ENCODE measurements at places on chromosomes 1 and 21. TPM values are rescaled to one million over a fixed set of nuclear protein-coding genes. Genes with fewer than 3 reads are reported as not detected.

Gene YBEY
- total RNA-seq = 13.2 TPM

DNA sequence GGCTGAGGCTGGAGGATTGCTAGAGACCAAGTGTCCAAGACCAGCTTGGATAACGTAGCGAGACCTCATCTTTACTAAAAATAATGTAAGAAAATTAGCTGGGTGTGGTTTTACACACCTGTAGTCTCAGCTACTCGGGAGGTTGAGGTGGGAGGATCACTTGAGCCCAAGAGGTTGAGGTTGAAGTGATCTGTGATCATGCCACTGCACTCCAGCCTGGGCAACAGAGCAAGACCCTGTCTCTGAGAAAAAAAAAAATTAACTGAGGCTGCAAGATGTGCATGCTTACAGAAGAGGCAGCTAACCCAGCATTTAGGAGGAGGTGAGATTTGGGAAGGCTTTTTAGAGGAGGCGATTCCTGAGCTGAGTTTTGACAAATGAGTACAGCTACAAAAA, 9.5 kb downstream of the AK4 start:
- H3K4me3 ChIP-seq = no peak overlapping the region
- no peaks in the 10 kb centered on the region for H3K27me3 ChIP-seq
- H3K27ac ChIP-seq = no peak overlapping the region
- DNase-seq = no peak
- no peaks in the 10 kb centered on the region for H3K36me3 ChIP-seq

DNA sequence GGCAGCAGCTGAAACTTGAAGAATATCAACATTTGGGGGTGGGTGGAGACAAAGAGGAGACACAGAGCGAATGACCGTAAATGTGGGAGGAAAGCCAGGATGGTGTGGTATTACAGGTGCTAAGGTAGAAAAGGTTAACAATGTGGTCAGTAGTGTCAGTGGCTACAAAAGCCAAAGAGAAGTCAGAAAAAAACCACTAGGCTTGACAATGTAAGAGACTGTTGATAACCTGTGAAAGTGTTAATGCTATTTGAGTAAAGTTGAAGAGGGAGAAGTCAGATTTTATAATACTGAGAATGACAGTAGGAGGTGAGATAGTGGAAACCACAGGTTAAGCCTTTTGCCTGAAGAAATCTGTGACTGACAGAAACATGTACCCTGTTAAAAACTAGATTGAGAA, 120.8 kb downstream of the CLEC20A start:
- H3K36me3 ChIP-seq = no peaks in the 10 kb centered on the region
- no peaks in the 10 kb centered on the region for H3K27me3 ChIP-seq
- H3K27ac ChIP-seq = no peak overlapping the region
- no peak for DNase-seq
- H3K4me3 ChIP-seq = no peak overlapping the region

- no peak overlapping the region for H3K4me3 ChIP-seq
- no peaks in the 10 kb centered on the region for H3K27me3 ChIP-seq
- H3K27ac ChIP-seq = no peak overlapping the region
- no peaks in the 10 kb centered on the region for H3K4me1 ChIP-seq
Measured at GRCh38 chr1:151606384-151606783, 5.5 kb upstream of the SNX27 start.

DNA sequence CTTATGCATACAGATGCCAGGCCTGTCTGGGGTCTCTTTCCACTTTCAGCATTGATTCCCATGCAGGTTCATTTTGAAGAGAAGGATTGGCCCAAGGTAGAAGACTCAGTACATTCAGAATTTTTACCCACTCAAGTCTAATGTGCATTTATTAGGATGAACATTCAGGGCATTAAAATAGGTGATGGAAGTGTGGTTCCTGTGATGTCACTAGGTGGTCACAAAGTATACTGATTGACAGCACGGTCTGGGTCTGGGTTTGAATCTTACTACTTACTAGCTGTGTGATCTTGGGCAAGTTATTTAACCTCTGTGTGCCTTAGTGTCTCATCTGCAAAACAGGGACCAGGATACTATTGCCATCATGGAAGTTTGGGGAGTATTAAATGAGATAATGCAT, 711 bp upstream of the ZNF648 start:
- 0 out of 2 replicates have a peak, but pooled peaks cover 3% of the 10 kb centered on the region for H3K27me3 ChIP-seq
- H3K4me3 ChIP-seq = no peak overlapping the region
- no peak overlapping the region for H3K27ac ChIP-seq
- H3K36me3 ChIP-seq = no peaks in the 10 kb centered on the region

DNA sequence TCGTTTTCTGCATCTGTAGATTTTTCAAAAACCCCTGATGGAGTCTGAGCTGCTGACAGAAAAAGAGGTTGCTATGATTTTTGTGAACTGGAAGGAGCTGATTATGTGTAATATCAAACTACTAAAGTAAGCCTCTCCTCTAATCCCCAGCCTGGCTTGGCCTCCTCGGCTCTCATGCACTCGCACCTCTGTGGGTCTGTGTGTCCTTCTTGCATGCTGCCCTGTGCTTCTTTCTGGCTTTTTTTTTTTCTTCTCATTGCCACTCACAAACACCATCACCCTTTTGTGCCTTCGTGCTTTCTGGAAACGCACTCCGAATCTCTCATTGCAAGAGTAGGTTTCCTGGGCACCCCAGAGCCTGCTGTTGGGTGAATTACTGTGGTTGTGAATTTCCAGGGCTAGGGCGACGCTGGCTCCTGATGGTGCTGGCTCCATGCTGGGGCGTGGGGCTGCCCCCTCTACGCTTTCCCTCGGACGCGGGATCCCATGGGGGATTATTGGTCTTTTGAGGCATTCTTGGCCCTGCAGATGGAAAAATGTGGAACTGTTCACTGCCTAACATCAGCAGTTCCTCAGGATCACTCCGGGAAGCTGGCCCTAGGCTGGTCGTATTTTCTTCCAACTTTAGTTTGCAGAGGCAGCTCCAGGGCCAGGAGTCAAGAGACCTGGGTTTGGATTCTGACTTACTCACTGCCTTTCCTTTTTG, 56.8 kb downstream of the ATP5PO start:
- no peaks in the 10 kb centered on the region for H3K4me1 ChIP-seq
- no peak for DNase-seq

Gene TDRD5
- not detected for total RNA-seq
